ENCODE measurements at places on chromosomes 12 and 14.

- DNase-seq = no peak
Observed at GRCh38 chr14:96274122-96274521, 18.1 kb downstream of the BDKRB1 start.

- no peak for DNase-seq
Observed at GRCh38 chr14:29814156-29815015, 113.3 kb downstream of the PRKD1 start.

DNA sequence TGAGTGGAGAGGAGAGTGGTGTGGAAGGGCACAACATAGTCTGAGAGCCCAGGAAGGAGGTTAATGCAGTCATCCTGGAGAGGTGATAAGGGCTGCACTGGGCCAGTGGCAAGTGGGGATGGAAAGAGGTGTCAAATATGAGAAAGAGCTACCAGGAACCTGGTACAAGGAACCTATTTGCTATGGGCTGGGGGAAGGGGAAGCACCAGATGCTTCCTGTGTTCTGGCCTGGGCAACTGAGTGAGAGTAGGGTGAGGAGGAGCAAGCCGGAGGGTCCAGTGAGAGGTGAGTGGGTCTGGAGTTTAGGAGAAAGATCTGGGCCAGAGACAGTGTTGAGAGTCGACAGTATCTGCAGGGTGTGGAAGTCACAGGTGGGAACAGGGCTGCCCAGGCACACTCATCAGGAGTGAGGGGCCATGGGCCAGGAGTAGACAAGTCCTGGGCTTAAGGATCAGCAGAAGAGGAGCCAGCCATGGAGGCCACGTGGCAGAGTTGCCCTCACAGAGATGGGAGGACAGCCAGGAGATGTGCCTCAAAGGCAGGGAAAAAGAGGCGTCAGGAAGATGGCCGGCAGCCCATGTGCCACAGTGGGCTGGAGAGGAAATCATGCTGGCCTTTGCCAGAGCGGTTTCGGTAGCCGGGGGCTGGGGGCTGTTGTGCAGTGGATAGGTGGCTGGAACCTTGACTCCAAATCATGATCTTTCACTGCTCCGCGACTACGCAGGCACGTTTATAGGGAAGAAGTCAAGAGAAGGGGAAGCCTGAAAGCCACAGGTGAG lies 2.9 kb upstream of the AQP6 start:
- no peak for DNase-seq

DNA sequence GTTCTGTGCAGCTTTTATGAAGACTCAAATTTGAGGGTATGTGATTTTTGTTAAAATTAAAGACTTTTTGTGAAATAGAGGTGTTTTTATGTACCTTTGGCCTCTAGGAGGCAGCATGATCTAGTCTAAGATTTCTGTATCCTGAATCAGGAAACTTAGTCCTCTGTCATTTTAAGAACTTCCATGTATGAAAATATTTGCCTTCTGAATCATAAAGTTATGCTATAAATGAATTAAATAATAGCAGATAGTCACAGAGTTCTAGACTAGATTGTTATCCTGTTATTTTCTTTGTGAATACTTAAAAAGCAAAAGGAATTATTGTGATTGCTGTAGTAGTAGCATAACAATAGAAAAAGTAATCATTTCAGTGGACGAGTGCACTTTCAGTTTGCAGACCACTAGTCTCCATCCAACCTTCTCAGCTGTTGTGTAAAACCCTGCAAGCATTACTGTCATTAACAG lies 56.3 kb downstream of the FGD4 start:
- peak; percentile 33 for DNase-seq

GRCh38 chr12:132336451-132337413 lies 7.3 kb upstream of the GALNT9 start:
- no peak for DNase-seq

GRCh38 chr14:51439896-51440295 lies 199.8 kb downstream of the TMX1 start:
- DNase-seq = no peak

DNA sequence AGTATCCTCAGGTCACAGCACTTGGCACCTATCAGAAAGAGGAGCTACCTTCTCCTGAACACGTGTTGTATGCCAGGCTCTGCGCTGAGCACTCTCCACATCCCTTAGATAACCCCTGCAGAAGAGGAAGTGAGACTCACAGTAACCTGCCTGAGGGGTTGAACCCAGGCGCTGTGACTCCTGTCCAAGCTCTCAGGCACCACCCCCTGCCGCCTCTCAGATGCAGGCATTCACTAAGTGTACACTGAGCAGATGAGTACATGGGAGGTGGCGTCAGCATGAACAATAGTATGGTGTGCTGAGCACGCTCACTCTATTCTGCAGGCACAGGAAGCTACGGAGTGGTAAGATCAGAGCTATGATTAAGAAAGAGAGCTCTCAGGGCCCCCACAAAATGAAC lies 21.0 kb upstream of the RIC8B start:
- no peak for DNase-seq

DNA sequence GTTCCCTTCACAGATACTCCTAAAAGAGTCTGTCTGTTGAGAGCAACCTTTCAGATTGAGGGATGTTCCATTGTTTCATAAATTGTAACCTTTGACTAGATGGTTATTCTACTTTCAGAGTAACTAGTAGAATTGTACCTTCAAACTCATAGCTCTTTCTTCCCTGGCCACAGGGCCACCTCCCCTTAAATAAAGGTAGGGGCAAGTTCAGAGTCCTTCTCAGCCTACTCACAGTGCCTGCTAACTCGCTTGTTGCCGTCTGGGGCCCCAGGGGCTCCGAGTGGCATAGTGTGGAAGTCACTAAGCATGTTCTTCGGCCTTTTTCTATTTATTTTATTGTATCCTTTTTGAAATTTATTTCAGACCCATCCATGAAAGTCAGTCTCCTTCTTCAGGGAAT lies 250.4 kb downstream of the ALX1 start:
- DNase-seq = no peak

- no peak for DNase-seq
Observed at GRCh38 chr14:58663494-58664111, 25.8 kb downstream of the DACT1 start.

- DNase-seq = no peak
Observed at GRCh38 chr12:123897221-123897620, 75.4 kb downstream of the CCDC92 start.

GRCh38 chr12:66371982-66372381 lies 69.7 kb downstream of the HELB start:
- no peak for DNase-seq

DNA sequence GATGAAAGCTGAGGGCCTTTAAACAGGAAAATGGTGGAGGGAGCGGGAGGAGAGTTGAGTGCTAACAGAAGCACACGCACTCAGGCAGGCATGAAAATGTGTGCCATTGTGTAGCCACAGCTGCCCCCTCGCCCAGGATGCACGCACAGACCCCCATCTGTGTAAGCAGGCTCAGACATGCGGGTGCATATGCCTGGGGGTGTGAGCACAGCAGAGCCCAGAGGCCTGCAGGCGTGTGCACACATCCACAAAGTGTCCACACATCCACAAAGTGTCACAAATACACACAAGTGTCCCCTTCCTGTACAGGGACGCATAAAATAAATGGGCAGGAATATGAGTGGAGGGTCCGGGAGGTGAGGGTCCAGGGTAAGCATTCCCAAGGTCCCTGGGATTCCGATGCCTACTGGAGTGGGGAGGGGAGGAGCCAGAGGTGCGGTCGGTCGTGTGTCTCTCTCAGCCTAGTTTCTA lies 805 bp upstream of the KRT7 start:
- DNase-seq = no peak

DNA sequence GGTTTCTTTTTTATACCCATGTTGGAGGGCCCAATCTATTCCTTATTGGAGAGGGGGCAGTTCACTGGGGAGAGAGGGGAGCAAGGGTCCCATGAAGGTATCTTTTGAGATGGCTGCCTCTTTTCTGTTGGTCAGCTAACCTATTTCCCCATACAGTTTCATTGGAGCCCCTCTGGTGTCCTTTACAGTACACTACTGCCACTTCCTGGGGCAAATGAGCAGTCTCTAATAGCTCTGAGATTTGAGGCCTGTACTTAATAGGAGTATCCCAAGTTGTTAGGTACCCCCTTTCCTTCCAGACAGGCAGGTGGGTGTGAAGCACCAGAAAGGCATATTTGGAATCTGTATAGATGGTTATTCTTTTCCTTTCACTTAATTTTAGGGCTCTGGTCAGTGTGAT lies 41.3 kb upstream of the RNU6-8 start:
- DNase-seq = no peak

GRCh38 chr14:104081951-104082464 lies 3.5 kb upstream of the ASPG start:
- DNase-seq = no peak

DNA sequence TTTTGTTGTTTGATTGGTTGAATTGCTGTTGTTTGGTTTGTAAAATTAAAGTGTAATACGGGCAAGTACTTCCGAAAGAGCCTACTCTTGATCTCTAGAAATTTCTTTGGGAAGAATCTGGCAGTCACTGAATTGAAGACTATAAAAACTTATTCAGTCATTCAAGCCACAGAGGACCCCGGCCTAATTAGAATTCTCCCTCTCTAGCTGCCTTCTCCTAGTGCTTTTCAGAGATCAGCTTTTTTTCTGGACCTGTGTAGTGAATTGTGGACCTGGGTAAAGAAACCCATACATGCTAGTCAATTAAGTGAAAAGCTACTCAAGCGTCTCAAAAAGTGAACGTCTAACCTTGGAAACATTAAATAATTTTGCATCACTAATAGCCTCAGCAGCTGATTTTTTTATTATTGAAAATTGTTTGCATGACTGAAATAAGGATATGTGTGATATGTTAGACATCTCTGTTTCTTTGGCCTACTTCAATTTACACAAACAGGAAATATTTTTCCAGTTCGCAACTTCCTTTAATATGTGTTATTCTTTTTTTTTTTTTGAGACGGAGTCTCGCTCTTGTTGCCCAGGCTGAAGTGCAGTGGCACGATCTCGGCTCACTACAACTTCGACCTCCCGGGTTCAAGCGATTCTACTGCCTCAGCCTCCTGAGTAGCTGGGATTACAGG lies 27.2 kb downstream of the EFCAB11 start:
- DNase-seq = no peak

DNA sequence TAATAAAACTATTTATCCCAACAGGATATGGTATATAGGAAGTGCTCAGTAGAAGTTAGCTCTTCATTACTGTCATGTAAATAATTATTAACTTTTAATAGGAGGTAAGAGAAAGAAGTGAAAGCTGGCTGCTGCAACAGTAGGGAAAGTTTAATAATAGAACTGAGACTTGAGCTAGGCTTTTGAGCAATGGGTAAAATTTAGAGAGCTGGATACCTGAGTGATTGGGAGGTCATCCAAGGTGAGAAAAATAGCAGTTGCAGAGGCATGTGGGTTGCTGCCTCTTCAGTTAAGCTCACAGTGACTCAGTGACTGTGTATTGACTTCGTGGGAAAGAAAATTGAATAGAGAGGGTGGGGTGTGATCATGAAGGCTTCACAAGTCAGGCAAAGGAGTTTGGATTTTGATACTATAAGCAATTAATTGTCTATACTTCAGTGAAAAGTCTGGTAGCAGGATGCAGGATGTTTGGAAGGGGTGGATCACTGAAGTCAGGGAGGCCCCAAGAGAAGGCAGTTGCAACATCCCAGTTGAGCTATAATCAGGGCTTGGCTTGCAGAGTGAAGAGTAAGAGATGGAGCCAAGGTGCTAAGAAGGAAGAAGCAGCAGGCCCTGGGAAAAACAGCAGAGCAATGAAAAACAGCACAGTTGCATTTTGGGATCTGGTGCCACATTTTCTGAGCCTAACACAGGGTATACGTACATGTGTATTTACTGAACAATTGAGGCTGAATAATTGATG lies 172.0 kb upstream of the FRMD6 start:
- no peak for DNase-seq

- DNase-seq = no peak
Observed at GRCh38 chr14:83828406-83828805, 1701.5 kb upstream of the FLRT2 start.

GRCh38 chr12:78725951-78726580 lies 138.5 kb upstream of the SYT1 start:
- DNase-seq = no peak

- no peak for DNase-seq
Observed at GRCh38 chr12:13443028-13443427, 246.5 kb downstream of the EMP1 start.

- DNase-seq = no peak
Observed at GRCh38 chr14:21267886-21268616, 1.2 kb downstream of the HNRNPC start.

DNA sequence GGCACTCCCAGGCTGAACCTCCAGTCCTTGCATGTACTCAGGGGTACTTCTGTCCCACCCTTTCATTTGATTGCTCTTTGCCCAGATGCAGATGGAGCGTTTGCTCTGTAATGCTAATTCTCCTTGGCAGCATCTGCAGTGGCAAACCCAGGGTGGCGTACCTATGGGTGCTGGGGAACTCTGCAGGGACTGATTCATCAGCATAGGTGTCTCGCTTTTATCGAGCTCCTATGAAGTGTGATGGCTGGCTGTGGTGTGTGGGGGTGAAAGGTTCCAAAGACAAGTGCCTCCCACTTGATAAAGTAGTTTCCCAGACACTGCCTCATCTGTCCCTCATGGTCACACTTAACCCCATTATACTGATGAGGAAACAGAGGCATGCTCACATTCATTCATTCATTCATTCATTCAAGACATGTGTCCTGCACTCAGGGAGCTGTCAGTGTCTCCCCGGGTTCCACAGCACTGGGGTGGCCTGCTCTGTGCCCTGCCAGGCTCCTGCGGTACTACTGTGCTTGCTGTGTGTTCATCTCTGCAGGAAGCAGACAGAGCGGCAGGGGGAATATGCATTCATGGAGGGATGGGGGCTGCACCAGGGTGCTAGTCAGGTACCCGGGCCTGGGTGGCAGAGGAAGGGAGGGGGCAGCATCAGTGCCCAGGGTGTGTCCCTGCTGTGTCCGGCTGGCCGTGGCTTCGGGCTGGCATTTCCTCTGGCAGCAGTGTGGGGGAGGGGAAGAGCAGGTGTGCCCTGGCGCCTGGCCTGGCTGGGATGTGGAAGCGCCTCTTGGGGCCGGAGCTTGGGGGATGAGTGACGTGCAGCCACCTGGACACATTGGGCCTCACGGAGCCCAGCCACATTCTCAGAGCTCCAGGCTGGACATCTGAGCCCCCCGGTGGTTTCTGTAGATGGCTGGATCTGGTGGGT lies 110.9 kb downstream of the TSPAN9 start:
- peak; percentile 43 for DNase-seq

DNA sequence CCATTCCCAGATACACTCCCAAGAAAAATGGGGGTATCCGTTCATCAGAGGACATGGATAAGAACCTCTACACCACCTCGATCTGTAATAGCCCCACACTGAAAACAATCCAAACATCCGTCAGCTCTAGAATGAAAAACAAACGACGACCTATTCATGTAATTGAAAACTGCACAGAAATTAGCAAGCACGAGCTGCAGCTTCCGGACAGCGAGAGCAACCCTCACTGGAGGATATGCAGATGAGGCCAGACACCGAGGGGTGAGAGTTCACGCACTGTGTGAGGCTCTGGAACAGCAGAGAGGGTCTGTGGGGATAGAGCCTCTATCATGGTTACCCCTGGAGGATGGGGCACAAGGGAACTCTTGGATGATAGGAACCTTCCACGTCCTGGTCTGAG lies 143.9 kb upstream of the NCOR2 start:
- no peak for DNase-seq

GRCh38 chr14:24219521-24219920 lies 3.7 kb upstream of the MDP1 start:
- no peak for DNase-seq

Measured in CD8-positive, alpha-beta memory T cell (primary cell).